ENCODE measurements at places on chromosomes 5 and 9. TPM values are rescaled to one million over a fixed set of nuclear protein-coding genes. Genes with fewer than 3 reads are reported as not detected.

GRCh38 chr9:131277910-131278701, 1.8 kb upstream of the FAM78A start:
- peak; percentile 86 for ATAC-seq

DNA sequence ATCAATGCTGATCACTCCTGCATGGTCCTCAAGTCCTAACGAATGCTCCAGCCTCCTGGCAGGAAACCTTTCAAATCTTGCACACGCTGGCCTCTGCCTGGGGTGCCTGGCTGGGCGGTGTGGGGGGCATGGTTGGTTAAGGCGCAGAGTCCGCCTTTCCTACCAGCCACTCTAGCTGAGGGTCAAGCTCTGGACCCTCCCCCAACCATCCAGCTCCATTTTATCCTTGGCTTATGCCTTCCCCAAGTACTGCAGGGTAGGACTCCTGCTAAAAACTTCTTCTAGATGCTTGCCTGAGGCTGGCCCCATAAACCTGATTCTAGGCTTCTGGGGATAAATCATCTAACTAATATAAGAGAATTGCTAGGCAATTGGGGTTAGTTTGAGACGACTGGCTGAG, 808 bp upstream of the MVB12B start:
- no peak for ATAC-seq

DNA sequence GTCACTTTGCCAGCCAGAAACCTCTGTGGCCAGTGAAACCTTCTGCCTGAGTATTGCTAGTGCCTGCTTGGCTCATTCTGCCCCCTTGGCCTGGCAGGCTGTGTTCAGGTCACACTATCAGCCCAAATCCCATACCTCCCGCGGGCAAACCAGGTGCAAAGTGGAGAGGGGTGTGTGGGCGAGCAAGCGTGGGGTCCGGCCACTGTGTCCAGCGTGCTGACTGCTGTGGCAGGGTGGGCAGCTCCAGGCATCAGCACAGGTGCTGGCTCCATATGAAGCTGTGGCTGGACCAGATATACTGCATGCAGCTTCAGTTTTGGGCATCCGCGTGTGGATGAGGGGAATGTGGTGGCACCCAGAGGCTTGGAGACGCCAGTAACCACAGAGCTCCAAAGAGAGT, 576.5 kb upstream of the EDIL3 start:
- no peak for ATAC-seq

KCNV2 gene
- total RNA-seq: 3.1 TPM

PCDHGA12 gene
- 3.2 TPM for total RNA-seq

SLC6A7 gene
- 0.64 TPM for total RNA-seq

FST gene
- total RNA-seq: 3.1 TPM

PCDHA7 gene
- total RNA-seq: 9.5 TPM

NOXA1 gene
- 0.50 TPM for total RNA-seq
